ENCODE measurements at places on chromosomes 1 and 21.

DNA sequence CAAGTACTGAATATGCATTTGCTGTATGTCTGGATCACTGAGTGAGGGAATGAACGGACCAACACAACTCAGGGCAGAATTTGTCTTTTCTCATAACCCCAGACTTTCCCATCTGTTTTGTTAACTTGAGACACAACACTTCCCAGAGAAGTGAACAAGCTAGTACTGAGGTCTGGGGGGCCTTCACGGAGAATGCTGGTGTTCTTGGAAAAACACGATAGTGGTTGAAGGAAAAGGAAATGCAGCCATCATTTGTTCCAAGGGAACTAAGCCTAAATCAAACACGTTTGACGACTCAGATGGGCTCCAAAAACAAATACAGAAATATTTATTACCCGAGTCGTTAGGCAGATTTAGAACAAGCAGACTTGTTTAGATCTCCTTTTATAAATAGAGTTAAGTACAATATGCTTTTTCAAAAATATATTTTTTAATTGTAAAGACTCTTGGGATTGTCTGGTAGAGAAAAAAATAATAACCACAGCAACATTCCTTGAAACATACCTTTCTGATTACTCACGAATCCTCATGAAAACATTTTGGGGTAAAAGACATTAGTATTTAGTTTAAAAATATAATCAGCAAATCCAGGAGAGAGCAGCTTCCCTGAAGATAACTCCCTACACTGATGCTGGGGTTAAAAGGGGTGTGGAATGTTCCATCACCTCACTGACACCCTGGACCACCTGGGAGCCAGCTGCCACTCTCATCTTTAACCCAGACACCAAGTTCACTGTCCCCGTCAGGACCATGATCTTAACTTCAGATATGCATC is 427.7 kb upstream of the RUNX1 start:
- DNase-seq = no peak

- no peak for DNase-seq
Measured at GRCh38 chr21:46067505-46068201, 30.3 kb upstream of the COL6A2 start.

GRCh38 chr1:206932177-206932576 is 10.4 kb upstream of the FCMR start:
- DNase-seq = no peak

- no peak for DNase-seq
Measured at GRCh38 chr1:61264825-61265242, 182.5 kb downstream of the NFIA start.

DNA sequence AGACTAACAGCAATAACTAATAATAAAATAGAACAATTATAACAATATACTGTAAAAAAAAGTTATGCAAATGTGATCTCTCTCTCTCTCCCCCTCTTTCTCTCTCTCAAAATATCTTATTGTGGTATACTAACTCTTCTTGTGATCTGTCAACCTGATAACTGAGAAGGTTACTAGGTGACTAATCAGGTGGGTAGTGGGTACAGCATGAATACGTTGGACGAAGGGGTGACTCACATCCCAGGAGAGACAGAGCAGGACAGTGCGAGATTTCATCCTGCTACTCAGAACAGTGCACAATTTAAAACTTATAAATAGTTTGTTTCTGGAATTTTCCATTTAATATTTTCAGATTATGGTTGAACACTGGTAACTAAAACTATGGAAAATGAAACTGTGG is 257.5 kb downstream of the LRRC40 start:
- no peak for DNase-seq

GRCh38 chr1:89405275-89405929 is 41.5 kb downstream of the GBP6 start:
- DNase-seq = no peak

GRCh38 chr1:54575605-54576290 is 27.7 kb downstream of the ACOT11 start:
- DNase-seq = no peak

- no peak for DNase-seq
Measured at GRCh38 chr1:199508653-199509052, 518.9 kb upstream of the NR5A2 start.

- no peak for DNase-seq
Measured at GRCh38 chr1:63328122-63328521, 5.8 kb downstream of the FOXD3 start.

- no peak for DNase-seq
Measured at GRCh38 chr1:3530086-3530925, 75.8 kb downstream of the ARHGEF16 start.

- DNase-seq = no peak
Measured at GRCh38 chr1:42179900-42180329, 15.4 kb upstream of the GUCA2A start.

DNA sequence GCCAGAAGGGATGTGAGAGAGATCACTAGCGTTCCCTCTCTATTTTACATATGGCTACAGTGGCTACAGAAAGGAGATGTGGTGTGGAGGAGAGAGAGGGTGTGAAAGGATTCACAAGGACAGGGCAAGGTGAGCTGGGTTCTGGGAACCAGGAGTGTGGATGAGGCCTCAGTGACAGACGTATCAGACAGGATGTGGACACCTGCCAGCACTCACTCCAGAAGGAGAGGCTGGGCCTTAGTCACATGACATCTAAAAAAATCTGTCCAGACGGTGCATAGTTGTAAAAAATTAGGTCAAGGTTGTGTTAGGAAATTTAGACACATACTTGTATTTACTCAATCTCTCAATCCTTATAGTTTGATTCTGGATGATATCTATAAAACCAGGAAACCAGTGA is 10.6 kb downstream of the TRIM67 start:
- DNase-seq = peak; percentile 55

DNA sequence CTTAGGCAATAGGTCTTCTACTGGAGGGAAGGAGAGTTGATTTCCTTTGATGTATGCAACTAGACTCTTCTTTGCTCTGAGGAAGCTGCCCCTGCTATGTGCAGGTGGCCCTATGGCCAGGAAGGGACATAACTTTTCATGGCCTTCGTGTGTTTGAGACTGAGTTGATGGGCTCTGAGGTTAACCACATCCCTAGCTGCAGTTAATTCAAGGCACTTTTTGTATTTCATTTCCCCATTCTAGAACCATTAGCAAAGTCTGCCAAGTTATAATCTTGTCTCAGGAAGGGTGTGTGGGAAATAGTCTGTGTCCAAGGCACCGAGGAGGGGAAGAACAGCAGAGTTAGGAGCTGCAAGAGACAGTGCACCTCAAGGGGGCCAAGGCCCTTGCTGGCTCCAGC is 2.5 kb downstream of the FCRL4 start:
- no peak for DNase-seq

DNA sequence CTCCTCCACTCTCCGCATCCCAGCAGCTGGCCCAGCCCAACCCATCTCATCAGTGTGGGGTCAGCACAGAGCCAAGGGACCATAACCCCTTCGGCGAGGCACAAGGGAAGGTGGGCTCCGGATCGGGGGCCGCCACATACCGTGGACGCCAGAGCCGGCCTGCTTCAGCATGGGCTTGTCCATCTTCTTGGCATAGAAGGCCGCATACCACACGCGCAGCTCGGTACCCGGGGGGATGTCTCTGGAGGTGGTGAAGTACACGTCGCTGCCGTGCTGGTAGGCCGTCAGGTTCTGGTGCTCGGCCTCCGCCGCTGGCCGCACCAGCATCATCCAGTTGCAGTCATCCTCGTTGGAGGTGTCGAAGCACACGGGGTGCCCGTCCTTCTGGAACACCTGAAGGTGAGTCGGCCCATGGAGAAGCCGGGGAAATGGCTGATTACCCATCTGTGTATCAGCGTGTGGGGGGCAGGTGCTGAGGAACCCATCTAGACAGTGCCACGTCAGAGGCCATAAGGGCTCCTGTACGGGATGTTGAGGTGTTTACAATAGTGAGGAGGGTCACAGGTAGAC is 24.6 kb downstream of the PRDM15 start:
- DNase-seq = no peak

GRCh38 chr21:41346758-41347157 is 15.1 kb upstream of the MX2 start:
- DNase-seq = no peak

GRCh38 chr1:246724731-246725095 is 504 bp downstream of the SCCPDH start:
- no peak for DNase-seq

DNA sequence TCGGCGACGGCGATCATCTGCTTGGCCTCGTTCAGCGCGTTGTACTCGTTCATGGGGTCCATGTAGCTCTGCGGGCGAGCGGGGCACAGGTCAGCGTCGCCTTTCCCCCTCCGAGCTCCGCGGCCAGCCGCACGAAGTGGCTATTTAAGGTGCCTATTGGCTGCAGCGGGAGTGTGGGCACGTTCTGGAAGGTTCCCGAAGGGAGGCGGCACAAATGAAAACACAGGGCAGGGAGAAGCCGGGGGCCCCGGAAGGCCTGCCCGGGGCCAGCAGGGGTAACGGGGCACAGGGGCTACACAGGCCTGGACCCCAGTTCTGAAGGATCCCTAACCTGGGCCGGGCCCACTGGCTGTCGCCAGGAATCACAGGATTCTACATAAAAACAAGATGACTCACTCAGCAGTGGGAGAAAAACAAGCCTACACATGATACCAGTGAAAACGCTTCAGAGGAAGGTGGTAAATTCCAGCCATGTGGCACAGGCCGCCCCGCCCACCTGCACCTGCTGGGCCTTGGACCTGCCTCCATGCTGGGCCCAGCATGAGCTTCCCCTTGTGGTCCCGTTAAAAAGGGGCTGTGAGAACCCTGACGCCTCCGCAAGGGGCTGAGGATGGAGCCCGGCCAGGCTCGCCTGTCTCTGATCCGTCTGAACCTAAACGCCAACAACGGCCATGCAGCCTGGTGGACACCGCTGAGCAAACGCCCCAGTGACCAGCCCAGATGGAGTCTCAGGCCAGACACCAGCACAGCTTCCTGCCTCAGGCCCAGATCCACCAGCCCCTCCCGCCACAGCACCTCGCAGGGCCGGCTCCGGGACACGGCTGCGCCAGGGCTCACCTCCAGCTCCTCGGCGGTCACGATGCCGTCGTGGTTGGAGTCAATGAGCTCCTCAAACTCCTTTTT is 3.9 kb upstream of the TNFRSF4 start:
- DNase-seq = no peak

DNA sequence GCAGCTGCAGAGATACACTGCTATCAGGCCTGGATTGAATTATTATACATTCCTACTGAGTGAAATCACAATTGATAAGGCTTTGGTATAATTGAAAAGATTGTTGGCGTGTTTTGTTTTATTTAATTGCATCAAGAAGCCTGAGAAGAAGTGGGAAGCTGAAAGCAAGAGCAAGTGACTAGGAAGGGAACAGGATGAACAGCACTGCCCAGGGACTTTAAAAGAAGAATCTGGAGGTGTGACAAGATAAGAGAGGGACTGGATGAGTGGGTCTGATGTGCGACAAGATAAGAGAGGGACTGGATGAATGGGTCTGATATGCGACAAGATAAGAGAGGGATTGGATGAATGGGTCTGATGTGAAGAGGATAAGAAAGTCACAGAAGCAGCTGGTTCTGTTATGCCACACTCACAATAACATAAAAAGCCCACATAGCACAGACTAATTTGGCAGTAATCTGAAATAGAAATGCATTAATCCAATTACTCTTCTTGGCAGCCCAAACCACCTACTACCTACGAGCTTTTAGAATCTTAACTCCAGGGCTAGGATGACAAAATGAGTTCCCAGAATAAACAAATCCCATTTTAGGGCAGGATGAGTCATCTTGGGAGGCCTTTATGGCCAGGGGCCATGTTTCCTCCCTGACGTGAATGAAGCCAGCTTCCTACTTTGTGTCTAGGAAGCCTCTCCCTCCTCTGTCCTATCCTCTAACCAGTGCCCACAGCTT is 129.7 kb downstream of the DUSP10 start:
- peak; percentile 59 for DNase-seq

GRCh38 chr1:160624464-160624863 is 22.4 kb downstream of the SLAMF1 start:
- DNase-seq = no peak

DNA sequence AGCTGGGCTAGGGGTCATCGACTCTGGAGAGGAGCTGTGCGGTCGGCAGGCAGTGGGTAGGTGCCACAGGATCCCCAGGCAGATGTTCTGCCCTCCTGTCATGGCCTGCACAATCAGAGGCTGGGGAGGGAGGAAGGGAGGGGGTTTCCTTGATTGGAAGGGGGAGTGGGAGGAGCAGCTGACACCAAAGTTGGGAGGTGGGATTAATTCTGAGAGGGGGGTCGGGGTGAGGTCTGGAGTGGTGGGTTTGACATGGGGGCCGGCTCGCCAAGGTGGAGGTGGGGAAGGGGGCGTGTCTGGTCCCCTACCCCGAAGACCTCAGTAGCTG is 651 bp upstream of the HPCA start:
- DNase-seq = no peak

DNA sequence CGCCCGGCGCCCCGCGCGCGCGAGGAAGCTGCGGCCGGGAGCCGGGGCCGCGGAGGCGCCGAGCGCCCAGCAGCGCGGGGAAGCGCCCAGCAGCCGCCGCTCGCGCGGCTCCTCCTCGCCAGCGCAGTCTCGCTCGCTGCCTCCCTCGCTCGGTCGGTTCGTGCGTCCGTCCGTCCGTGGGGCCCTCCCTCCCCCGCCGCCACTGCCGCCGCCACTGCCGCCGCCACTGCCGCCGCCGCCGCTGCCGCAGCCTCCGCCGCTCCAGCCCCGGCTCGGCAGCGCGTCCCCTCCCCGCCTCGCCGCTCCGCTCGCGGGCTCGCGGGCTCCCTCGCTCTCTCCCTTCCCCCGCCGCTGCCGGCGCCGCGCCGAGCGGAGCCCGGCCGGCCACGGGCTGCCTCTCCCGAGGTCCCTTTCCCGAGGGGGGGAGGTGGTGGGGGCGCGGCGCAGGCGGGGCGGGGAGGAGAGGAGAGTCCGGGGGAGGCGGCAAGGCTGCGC is at the start of gene KCND3:
KCND3 (minus strand) TSS at position 138 of the 495 bp plus-strand sequence.
- DNase-seq = peak; percentile 53

DNA sequence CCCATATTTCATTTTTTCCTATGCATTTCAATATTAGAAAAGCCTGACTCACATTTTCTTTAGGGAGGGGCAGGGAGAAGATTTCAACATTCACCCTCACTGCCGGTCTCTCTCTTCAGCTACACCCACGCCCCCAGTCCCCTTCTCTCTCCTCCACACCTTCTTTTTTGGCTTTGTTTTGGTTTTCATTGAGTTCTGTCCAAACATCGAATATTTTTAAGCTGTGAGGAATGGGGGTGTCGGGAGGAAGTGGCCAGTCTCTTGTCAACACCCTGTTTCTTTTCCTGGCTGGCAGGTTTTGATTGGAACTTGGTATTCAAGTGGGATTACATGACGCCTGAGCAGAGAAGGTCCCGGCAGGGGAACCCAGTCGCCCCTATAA is 177.3 kb downstream of the PGBD5 start:
- no peak for DNase-seq

DNA sequence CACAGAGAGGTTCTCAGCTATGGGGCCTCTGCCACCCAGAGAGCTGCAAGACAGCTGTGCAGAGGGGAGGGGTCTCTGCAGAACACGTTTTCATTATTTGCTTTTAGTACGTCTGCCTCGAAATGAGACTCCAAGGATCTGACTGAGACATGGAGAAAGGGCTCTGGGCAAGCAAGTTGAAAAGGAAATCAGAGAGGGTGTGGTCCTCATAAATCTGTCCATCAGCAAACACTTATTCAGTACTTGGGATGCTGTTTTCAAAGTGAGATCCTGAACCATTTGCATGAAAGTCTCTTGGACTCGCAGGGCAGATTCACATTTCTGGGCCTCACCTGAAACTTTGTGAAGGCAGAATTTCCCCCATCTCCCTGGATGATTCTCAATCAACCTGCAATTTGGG is 197.4 kb upstream of the GALNT2 start:
- no peak for DNase-seq
